ENCODE measurements at places on chromosomes 1 and 21. TPM values are rescaled to one million over a fixed set of nuclear protein-coding genes. Genes with fewer than 3 reads are reported as not detected.

DNA sequence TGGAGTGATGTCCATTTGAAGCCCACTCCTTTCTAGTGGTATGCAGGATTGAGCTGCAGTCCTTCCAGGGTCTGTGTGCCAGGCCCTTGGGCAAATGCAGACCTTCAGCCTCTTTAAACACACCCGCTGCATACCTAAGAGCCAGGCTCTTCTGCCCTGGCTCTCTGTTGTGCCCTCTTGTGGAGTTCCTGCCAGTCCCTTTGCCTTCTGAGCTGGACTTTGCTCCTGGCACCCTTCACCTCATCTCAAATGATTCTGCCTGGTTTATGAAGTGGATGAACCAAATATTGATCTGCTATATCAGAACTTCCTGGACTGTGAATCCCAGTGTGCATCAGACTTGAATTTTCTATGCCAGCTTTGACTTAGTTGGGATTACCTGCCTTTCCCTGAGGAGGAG lies 158.8 kb downstream of the URB2 start:
- DNase-seq = no peak

- no peak for DNase-seq
These were observed 85.7 kb downstream of the NENF start for GRCh38 chr1:212518188-212519054.

DNA sequence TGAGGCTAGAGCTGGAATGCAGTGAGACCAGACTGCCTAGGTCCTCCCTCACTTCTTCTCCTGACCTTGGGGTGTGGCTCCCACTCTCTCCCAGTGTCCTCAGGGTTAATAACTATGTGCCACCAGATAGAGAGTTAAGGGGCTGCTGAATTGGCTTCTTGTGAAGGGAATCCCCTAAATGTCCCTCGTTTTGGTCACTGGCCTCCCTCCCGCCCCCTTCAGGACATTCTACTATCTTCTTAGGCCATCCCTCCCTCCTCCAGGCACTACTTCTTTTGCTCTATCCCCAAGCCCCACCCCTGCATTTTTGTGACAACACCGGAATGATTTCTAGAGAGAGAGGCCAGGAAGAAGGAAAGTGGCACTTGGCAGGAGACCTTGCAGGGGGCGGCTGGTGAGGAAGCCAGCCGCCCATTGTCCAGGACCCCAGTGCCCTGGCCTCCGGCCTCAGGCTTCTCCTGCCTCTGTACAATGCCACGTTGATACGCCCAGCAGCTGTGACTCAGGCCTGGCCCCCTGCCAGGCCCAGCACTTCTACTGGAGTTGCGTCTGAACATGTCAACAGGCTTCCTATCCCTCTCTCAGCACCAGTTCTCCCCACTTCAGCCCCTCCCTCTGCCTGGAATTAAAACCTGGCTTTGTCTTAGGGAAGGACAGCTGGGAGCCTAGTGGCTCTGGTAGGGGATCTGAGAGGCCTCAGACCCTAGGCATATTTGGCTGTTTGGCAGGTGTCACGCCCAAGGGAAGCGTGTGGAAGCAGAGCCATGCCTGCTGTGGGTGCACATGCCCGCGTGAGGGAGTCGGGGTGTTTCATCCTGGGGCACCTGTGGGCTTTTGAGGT lies 9.1 kb downstream of the LMNA start:
- peak; percentile 99 for DNase-seq

- peak; percentile 5 for DNase-seq
These were observed 36.1 kb downstream of the COA6 start for GRCh38 chr1:234409328-234409727.

DNA sequence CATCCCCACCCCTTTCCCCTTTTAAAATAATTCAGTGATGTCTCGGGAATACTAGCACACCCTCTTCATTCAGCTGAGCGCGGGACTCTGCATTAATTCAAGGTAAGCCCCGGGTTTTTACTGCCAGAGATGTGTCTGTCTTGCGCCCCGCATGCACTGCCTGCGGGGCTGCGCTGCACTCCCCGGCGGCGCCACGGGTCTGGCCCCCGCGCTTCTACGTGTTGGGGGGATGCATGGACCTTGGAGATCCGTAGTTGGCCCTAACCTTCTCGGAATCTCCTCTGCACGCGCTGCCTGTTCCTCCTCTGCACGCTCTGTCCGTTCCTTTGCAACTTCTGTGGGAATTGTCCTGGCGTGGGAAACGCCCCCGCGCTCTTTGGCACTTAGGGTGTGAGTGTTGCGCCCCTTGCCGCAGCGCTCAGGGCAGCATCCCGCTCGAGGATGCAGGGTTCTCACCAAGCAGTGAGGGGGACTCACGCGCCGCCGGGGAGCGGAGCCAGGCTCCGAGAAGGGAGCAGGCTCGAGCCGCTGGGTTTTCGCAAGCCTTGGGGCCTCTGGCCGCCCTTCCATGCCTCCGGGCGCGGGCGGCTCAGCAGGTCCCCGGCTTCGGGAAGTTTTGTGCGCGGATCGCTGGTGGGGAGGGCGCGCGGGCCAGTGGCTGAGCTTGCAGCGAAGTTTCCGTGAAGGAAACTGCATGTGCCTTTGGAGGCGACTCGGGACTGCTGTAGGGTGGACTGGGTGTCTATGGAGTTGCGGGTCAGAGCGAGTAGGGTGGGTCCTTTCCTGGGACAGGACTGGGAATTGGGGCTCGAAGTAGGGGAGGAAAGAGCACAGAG lies 165.1 kb upstream of the CACNA1E start:
- DNase-seq = no peak

DNA sequence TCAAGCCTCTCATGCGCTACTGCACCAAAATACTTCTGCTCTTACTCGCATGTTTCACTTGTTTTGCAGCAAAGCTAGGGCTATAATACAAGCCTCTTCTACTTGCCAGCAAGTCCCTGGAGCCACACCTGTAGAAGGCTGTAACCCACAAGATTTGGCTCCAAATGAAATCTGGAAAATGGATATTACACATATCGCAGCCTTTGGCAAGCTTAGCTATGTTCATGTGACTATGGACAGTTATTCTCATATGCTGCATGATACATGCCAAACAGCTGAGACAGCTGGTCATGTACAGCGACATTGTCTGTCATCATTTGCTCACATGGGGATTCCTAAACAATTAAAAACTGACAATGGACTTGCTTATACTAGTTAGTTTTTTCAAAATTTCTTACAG lies 270.3 kb downstream of the COL11A1 start:
- no peak for DNase-seq

- DNase-seq = no peak
These were observed 47.2 kb upstream of the RASAL2 start for GRCh38 chr1:178046591-178047270.

DNA sequence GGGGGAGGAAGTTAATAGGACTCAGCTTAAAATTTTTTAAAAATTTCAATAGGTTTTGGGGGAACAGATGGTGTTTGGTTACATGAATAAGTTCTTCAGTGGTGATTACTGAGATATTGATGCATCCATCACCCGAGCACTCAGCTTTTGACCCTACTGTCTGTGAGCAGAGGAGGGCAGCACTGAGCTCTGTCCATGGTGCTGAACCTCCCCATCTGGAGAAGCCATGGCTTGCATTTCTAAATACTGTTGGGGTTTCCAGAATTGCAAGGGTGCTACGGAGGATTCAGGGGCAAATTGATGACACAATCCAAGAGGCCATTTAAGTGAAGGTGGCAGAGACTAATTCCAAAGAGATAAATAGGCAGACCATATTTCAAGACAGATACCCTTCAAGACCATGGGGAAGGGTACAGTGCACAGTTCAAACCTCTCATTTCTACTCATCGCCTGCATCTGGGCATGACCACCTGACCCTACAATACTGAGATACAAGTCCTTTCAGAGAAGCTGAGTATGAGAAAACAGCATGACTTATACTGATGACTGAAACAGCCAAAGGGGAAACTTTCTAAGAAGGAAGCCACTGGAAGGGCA lies 17.2 kb downstream of the SYT2 start:
- peak; percentile 69 for DNase-seq

- DNase-seq = no peak
These were observed 28.1 kb downstream of the SOAT1 start for GRCh38 chr1:179321533-179322216.

DNA sequence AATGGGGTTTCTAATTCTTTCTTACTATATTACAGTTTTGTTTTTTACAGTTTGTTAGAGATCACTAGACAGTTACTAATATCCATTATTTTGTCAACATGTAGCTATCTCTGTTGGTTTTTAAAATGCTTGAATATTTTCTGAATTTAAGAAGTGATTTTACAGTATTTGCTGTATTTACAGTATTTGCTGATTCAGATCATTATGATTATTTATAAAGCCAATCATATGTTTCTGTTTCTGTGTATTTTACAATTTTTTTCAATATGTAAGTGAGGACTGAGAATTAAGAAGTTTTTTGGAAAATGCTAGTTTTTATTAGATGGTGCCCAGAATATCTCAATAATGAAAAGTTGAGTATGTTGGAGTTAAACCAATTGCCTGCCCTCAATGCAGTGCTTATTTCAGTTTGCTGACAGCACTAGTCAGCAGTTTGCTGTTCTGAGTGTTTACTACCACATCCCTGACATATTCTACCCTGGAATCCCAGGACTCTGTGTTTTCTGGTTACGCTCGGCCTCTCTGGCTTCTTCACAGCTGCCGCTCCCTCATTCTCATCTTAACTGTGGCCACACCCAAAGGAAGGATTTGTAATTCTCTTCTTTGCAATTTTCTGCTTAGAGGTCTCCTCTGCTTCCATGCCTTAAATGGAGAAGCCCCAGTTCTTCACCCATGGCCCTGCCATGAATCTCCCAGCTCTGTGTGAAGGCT lies 68.0 kb upstream of the BACH1 start:
- DNase-seq = no peak

Gene FALEC
- total RNA-seq = not detected

Gene IL23R
- 1.9 TPM for total RNA-seq

Gene SDHC
- 35.9 TPM for total RNA-seq

Gene PLCH2
- 11.1 TPM for total RNA-seq

Gene PLA2G2D
- total RNA-seq = not detected

Gene S100A12
- not detected for total RNA-seq

Gene KLHDC8A
- not detected for total RNA-seq

Data from umbilical cord (tissue), 2 donors.